NCI-H524 (cell line): ENCODE measurements at places on chromosomes 4 and X.

- DNase-seq = no peak
Observed at GRCh38 chr4:113469926-113470325, 291.6 kb downstream of the CAMK2D start.

- no peak for DNase-seq
Observed at GRCh38 chr4:166006217-166006616, 133.2 kb downstream of the TLL1 start.

DNA sequence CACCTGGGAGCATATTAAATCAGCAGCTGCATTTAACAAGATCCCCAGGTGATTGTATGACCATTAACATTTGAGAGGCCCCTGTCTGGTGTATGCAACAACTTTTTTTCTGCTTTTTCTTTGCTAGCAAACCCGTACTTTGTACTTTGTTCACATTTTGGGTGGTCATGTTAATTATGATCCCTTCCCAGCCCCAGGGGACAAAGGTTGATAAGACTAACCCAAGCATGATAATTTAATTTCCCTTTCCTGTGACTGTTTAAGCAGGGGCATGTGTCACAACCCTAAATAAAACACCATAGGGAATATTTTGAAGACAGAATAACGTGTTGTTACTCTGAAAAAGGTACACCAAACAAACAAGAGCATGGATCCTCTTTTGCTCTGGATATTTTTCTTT, 332.0 kb downstream of the PCDH18 start:
- no peak for DNase-seq

GRCh38 chr4:40916880-40917279, 167.1 kb downstream of the NSUN7 start:
- peak; percentile 38 for DNase-seq

GRCh38 chr4:138107023-138107422, 135.1 kb downstream of the SLC7A11 start:
- DNase-seq = no peak

GRCh38 chr4:42995343-42995944, 102.9 kb downstream of the GRXCR1 start:
- DNase-seq = peak; percentile 19

DNA sequence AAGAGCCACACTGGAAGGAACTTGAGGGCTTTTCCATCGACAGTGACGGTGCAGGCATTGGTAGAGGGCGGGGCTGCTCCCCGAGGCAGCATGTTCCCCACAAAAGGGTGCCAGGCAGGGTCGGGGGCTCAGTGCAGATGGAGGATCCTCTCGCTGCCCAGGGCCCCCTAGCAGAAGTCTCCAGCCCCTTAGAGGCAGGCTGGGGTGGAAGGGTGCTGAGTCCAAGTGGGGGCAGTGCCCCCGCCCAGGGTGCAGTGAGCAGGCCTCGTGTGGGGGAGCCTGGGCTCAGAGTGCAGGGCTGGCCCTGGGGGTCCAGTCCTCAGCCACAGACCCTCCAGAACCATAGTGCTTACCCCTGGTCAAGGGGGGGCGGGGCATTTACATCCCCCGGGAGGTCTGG, 9.0 kb downstream of the CPZ start:
- no peak for DNase-seq

GRCh38 chr4:20101831-20102230, 149.9 kb upstream of the SLIT2 start:
- DNase-seq = no peak

- DNase-seq = no peak
Observed at GRCh38 chrX:9293051-9293496, 171.8 kb upstream of the TBL1X start.

DNA sequence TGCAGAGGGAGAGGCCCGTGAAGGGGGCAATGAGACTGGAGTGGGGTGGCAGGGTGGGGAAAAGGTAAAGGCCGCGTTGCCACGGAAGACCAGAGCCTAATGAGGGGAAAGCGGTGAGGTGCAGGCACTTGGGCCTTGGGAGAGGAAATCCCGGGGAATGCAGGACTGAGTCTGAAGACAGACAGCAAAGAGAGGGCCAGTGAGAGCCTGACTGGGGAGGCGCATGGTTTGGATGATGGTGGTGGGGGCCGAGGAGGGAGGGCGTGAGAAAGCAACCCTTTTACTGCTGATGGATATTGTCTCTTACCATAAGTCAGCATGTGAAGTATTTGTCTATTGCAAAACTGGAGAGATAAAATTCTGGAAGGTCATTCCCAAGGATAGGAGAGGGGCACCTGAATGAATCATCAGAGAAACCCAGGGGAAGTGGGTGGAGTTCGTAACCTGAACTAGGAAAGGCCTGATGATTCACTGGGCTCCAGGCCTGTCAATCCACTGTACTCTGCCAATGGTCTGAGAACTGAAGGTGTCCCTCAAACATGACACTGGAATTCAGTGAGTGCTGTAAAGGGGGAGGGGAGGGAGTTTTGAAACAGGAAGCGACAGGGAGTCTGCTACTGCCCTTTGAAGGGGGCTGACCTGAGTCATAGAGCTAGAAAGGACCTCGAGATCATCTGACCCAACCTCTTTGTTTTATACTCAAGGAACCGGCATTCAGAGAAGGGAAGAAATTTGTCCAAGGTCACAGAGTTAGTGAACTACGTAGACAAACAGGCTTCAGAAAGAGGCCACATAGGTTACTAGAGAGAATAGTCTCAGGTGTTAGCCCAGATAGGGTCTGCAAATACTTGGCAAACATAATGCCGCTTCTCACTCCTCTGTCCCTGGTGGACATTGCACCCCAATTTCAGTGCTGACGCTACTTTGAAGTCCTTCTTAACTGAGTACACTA, 52.2 kb downstream of the NALF2 start:
- DNase-seq = no peak

DNA sequence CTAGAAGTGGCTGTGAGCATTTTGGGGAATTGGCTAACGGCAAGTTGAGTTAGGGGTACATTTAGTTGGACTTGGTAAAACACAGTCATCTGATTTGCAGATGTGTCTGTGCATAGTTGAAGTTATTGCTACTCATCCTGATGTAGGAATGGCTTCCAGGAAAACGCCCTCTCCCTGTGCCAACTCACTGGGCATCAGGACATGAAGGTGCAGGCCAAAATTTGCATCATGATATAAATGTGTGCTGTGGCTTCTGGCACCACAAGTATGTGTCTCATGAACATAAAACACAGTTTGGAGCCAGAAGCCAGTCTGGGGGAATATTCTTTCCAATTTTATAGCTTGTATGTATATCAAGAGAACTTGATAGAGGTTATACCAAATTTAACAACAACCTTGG, 54.2 kb upstream of the CBR4 start:
- DNase-seq = no peak

- DNase-seq = no peak
Observed at GRCh38 chrX:10875995-10876394, 235.1 kb upstream of the HCCS start.

DNA sequence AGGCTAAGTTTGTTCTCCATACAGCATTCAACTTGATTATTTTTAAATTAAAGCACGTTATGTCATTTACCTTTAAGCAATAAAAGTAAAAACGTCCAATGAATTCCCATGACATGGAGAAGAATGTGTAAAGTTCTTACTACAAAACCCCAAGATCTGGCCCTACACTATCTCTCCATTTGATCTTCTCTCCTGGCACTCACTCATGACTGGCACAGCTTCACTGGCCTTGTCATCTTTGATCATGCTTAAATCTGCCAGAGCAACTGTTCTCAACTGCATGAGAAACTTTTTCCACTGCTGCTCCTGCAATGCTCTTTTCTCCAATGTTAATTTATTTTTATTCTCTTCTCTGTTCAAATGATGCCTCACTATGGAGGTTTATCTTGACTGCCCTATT, 1109.0 kb upstream of the IGFBP7 start:
- DNase-seq = no peak

DNA sequence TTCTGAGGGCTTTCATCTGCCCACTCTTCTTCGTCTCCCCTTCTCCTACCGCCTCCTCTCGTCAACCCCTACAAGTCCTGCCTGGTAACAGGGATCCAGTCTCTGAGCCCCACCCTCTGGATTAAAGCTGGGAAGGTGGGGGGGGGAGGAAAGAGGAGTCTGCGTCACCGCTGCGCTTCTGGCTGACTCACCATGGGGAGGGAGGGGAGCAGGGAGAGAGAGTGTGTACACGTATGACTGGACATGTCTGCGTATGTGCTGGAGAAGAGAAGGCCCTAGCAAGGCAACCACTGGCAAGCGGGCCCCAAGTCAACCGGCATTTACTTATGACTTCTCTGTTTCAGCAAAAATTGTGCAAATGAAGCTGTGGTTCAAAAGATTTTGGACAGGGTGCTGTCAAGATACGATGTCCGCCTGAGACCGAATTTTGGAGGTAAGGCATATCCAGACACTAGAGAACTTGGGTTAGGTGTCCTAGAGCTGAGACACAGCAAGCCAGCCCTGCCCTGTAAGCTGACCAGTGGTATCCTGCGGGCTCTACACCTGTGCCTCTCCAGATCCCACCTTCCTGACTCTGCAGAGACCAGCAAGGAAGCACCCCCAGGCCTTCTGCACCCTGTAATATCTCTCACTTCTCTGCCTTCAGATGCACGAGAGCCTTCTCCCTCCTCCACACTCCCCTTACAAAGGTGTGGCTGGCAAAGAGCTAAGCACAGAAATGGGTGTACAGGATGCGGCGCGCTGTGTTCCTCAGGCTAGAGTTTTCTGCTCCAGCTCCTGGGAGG, 2.5 kb downstream of the GABRQ start:
- peak; percentile 22 for DNase-seq

GRCh38 chrX:19879735-19880378, 7.5 kb downstream of the SH3KBP1 start:
- no peak for DNase-seq

DNA sequence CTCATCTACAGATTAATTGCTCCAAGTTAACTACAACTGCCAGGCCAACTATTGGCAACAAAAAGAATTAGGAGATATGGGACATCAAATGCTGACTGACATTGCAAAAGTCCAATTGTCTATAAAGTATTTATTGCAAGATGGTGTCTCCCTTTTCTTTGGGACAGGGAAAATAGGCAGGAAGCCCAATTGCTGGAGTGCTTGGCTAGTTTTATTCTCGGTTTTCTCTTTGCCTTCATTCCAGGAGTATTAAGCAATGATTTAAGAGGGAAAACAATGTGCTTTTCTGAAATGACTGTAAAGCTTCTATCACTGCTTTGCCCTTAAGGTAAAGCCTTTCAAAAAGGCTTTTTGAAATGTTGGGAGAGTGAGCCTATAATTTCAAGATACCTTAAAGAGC, 62.8 kb upstream of the DIAPH2 start:
- no peak for DNase-seq

GRCh38 chrX:2867206-2867605, 38.5 kb downstream of the GYG2 start:
- no peak for DNase-seq

DNA sequence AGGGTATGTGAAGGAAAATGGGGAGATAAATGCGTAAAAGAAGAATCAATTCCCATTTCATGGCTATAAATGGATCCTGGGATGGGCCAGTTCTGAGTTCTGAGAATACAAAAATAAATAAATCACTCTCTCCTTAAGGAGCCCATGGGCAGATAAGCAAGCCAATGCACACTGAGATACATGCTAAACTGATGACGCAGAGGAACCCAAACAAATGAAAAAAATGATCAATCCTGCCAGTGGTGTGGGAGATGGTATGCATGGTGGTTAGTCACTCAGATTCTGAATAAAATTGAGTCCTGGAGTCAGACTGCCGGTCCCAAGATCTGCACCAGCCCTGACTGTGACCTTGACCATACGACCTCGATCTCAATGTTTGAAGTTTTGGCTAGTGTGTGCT, 59.7 kb downstream of the NEIL3 start:
- no peak for DNase-seq

- no peak for DNase-seq
Observed at GRCh38 chr4:107312366-107312765, 276.3 kb upstream of the DKK2 start.

DNA sequence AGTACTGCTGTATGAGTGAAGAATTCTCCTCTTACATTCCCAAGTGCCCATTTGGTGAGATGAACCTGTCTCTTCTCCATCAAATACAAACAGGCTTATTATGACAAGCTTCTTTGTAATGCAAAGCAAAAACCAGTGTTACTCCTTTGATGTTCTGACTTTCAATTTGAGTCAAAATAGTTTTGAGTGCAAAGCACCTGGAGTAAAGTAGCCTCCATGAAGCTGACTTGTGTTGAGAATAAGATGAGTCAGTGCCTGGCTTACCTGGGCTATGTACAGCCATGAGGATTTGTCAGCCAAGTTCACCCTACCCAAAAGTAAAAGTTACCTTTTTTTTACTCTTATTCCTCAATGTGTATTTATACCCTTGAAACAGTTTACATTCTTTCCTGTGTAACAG, 132.5 kb upstream of the FMR1 start:
- no peak for DNase-seq

- no peak for DNase-seq
Observed at GRCh38 chrX:129719931-129720530, 18.7 kb upstream of the XPNPEP2 start.

- DNase-seq = peak; percentile 2
Observed at GRCh38 chr4:183659872-183660242, 764 bp downstream of the TRAPPC11 start.

DNA sequence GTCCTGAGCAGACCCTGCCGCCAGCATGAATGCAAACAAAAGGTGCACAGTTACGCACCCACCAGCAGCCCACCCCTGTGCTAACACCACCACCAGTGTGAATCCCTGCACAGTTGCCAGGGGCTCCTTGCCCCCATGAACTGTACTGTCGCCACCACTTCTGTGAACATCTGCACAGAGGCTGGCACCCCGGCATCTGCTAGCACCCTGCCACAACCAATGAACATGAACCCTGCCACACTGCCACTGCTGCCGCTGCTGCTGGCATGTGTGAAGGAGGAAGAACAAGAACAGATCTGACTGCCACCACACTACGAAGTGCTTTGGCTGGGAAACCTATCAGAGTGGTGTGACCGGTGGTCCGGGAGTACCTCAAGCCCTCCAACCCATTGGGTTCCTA, 261.3 kb downstream of the PARM1 start:
- no peak for DNase-seq

GRCh38 chr4:7595934-7596461, 161.3 kb upstream of the PSAPL1 start:
- no peak for DNase-seq

- no peak for DNase-seq
Observed at GRCh38 chr4:161252520-161253141, 911.2 kb downstream of the FSTL5 start.

- no peak for DNase-seq
Observed at GRCh38 chr4:93982255-93982654, 153.7 kb downstream of the ATOH1 start.

GRCh38 chr4:16544251-16544721, 318.0 kb upstream of the TAPT1 start:
- no peak for DNase-seq

- no peak for DNase-seq
Observed at GRCh38 chrX:71953391-71953790, 42.7 kb downstream of the NHSL2 start.

DNA sequence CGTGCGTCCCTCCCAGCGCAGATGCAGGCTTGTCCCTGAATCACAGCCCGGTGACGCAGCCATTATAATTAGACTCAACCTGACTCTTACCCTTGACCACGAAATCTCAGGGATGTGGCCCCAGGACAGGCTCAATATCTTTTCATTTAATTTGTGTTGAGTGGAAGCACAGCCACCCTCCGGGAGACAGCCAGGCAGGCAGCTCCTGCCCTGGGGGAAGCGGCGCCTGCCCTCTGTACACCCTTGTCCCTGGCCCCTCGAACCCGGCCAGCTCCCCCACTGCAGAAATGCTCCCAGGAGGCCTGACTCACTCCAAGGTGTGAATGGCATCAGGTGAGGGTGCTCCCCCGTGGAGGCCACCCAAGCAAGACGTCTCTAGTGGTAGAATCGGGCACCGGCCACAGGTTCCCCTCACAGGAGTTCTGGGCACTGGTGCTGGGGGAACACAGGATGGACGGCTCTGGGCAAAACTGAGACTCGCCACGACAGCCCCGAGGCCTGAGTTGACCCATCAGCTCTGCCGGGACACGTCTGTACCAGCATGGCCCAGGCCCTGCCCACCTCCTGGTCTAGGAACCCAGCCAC, 2.7 kb downstream of the CPLX1 start:
- DNase-seq = no peak
